NCI-H1694 treated with DMSO at 0.1 percent for 48 hours (cell line): ENCODE measurements at places on chromosomes 13 and 19.

DNA sequence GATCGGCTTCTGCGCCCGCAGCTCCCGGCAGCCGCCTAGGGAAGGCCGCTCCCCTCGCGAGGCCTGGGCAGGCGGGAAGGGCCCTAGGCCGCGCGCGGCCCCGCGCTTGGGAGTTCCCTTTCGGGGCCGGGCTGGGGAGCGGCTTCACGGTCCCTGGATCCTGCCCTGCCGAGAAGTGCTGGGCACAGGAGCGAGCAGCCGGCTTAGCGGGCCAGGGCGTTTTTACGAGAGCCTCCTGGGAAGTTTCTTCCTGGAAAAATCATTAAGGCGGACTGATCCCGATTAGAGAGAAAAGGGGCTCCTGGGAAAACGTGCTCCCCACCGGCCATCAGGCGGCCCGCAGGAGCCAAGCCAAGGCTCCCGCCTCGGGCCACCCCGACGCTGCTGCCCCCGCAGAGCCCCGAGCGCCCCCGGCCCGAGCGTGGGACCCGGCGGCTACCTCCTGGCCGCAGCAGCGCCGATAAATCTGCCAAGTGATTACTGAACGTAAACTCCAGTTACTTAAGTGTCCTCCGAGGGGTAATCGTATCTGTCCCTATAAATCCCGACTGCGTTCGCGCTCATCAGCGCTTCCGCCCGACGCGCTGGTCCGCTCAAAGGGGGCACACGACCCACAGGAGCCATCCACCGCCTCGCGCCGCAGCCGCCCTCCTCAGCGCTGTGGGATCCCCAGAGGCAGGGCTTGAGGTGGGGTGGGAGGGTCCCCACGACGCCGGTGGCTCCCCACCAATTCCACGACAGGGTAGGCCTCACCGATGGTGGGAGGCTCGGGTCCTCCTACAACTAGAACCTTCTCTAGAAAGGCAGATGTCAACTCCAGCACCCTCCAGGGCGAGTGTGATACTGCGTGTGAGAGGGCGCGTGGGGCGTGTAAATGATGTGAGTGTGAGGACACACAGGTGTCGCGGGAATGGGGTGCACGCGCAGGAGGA is 2.8 kb downstream of the ZIC5 start:
- DNase-seq: no peak

DNA sequence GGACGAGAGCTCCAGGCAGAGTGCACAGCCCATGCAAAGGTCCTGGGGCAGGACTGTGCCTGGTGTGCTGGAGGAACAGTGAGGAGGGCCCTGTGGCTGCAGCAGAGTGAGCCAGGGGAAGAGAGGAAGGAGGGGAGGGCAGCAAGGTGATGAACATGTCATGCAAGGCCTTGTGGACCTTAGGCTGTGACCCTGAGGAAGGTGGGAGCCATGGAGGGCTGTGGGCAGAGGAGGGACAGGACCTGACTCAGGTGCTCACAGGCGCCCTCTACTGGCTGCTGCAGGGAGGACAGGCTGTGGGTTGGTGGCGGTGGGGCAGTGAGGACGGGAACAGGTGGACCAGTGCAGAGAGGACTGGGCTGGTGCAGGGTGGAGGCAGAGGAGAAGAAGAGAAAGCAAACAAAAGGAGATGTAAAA is 170.3 kb downstream of the PTPRS start:
- no peak for DNase-seq

- peak; percentile 53 for DNase-seq
Observed at GRCh38 chr13:80363890-80364503, 23.1 kb upstream of the SPRY2 start.

- no peak for DNase-seq
Observed at GRCh38 chr19:29823581-29824330, 12.0 kb downstream of the CCNE1 start.

DNA sequence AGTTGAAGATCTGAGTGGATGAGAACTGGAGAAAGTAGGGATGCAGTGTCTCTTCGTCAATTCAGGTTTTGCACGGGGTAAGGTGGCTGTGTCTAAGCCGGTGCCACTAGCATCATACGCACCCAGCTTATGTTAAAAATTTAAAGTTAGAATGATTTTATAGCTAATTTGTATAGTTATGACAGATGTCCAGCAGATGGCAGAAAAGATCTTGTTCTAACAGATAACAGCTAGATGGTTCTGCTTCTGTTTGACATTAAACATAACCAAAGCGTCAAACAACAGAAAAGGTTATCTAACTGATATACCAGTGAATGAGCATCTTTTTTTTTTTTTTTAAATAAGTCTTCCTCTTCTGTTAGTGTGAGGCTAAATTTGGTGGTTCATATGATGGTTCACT is 18.8 kb upstream of the EDDM13 start:
- peak; percentile 65 for DNase-seq

- DNase-seq: no peak
Observed at GRCh38 chr13:48578516-48579164, 45.8 kb upstream of the RCBTB2 start.
